NCI-H460 (cell line): ENCODE measurements at places on chromosomes 1 and 21.

GRCh38 chr1:156337888-156338179 lies 258 bp downstream of the CCT3 start:
- DNase-seq, result no peak

GRCh38 chr1:81452693-81453366 lies 347.9 kb upstream of the ADGRL2 start:
- DNase-seq, result no peak

- DNase-seq, result no peak
These were observed 136.0 kb downstream of the LTN1 start for GRCh38 chr21:28856588-28857250.

GRCh38 chr1:10599194-10599861 lies 124.6 kb downstream of the PEX14 start:
- no peak for DNase-seq

- no peak for DNase-seq
These were observed 71.9 kb upstream of the PRDX6 start for GRCh38 chr1:173405281-173405680.

GRCh38 chr1:188652678-188653077 lies 1823.9 kb downstream of the PLA2G4A start:
- DNase-seq, result no peak
